ENCODE measurements at places on chromosomes 4 and X. TPM values are rescaled to one million over a fixed set of nuclear protein-coding genes. Genes with fewer than 3 reads are reported as not detected.

DNA sequence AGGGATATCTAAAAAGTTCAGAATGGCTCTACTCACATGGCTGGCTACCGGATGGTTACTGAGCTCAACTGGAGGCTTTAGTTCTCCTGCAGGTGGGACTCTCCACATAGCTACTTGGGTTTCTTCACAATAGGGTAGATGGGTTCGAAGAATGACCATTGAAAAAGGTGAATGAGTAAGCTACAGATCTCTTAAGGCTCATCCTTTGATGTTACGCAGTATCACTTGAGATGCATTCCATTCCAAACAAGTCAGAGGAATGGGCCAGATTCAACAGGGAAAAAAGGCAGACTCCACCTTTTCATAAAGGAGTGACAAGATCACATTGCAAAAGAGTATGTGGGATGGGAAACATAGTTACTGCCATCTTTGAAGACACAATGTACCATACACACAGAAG is 52.6 kb downstream of the DDX53 start:
- DNase-seq, result no peak

- no peak for DNase-seq
Observed at GRCh38 chr4:151045907-151046306, 30.8 kb upstream of the LRBA start.

- no peak for DNase-seq
Observed at GRCh38 chr4:142202404-142203332, 566.3 kb downstream of the IL15 start.

DNA sequence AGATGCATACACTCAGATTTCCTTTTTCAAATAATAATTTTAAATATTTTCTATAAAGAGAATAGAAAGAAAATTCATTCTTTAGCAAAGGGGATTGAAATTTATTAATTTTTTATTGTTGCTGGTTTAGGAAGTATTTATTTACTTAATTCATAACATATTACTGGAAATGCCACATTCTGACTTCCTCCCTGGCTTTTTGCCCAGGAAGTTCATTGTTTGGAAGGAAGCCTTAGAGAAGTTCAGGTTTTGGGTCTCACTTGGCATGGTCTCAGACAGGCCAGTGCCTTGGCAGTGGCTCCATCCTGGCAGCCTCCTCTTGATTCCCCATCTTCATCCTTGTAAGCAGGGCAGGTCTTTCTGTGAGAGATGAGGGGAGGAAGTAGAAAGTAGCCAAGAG is 50.5 kb downstream of the IL15 start:
- no peak for DNase-seq

- DNase-seq, result no peak
Observed at GRCh38 chr4:126750723-126751122, 882.0 kb upstream of the INTU start.

GRCh38 chrX:20477836-20478524 is 211.3 kb upstream of the RPS6KA3 start:
- no peak for DNase-seq

GRCh38 chrX:107711521-107712181 is 63.9 kb downstream of the TSC22D3 start:
- DNase-seq, result peak; percentile 62

DNA sequence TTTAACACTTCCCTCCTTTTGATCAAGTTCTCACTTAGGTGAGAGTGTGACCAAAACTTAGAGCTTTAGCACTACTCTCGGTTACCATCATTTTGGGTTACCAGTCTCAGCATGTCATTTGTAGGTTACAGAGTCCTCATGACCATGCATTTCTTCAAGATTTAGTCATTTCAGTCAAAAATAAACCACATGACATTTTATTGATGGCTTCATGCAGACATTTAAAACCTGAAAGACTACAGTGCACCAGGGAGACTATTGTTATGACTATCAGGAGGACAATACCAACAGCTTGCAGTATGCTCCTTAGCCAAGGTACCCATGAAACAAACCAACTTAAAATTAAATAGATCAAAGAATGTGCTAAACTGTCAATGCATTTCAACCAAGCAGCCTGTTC is 498.1 kb upstream of the FSTL5 start:
- DNase-seq, result no peak

Gene SSX2B
- total RNA-seq, result not detected

Gene SH3D19
- 54.4 TPM for total RNA-seq

Gene GNRHR
- total RNA-seq, result not detected

Gene PPP2R3B
- 44.7 TPM for total RNA-seq

Gene TMA16
- 57.9 TPM for total RNA-seq

Gene NOCT
- total RNA-seq, result 2.9 TPM
